ENCODE measurements at places on chromosomes 6 and 20.
A peak's percentile ranks its signal among the peaks of the same experiment; 100 is the strongest.

DNA sequence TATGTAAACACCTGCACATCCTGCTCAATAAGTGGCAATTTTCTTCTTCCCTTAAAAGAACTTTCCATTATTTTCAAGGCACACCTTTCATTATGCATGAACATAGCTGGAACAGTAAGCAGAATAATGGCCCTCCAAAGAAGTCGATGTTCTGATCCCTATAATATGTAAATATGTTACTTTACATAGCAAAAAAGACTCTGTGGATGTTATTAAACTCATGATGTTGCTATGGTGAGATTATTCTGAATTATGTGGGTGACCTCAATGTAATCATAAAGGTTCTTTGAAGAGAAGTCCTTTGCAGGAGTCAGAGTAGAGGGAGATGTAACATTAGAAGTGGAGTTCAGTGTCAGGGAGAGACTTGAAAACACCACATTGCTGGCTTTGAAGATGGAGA, 299.9 kb upstream of the PLN start:
- DNase-seq = no peak

DNA sequence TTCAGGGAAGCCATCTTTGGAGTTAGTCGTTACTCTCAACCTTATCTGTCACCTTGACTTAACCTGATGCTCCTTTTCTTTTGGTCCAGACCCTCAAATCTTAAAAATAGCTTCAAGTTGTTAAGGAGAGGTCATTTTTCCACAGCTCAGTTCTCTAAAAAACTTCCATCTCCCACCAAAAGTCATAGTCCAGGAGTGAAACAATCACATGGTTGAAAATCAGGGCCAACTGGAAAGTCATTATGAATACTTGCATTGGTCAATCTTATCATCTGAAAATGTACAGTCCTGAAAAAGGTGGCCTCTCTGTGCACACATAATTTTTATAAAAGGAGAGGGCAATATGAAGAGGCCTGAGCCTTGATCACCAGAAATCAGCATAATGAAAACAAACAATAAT, 195.7 kb downstream of the BCAS1 start:
- no peak for DNase-seq

- DNase-seq = peak; percentile 65
Observed at GRCh38 chr6:31143148-31143547, 4.3 kb upstream of the PSORS1C2 start.

- no peak for DNase-seq
Observed at GRCh38 chr6:132962936-132963868, 148.8 kb downstream of the RPS12 start.

DNA sequence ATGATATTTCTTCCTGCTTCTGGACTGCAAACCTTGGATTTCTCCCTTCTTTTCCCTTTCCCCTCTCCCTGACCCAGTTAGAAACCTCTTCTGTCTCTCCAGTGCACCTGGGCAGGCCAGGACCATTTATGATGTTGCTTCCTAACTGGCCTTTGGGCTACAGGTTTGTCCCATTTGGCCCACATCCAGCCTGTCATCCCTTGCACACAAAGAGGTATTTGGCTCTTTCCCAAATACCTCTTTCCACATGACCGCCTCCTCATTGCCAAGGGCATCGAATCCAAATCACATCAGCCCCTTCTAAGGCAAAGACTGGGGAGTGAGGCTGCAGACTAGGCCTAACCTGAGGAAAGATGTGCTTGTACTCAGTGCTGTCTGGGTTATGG, 13.6 kb downstream of the FGD2 start:
- DNase-seq = no peak

- DNase-seq = no peak
Observed at GRCh38 chr20:56392881-56393482, 537 bp downstream of the CSTF1 start.

DNA sequence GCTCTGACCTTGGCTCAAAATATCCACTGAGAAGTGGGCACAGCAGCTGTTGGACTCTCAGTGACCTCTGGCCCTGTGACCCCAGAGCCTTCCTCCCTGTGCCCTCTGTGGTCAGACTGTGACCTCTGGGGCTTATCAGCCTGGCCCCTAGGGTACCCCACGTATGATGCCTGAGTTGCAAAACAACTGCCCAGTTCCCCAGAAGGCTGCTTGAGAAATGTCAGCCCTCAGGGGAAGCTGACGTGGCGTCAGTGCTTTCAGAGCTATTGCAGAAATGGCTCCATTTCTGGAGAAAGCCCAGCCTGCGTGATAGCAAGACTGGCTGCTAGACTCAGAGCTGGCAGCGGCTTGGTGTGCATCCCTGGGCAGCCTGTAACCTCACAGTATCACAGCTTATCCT, 31.5 kb upstream of the TGM2 start:
- DNase-seq = no peak

DNA sequence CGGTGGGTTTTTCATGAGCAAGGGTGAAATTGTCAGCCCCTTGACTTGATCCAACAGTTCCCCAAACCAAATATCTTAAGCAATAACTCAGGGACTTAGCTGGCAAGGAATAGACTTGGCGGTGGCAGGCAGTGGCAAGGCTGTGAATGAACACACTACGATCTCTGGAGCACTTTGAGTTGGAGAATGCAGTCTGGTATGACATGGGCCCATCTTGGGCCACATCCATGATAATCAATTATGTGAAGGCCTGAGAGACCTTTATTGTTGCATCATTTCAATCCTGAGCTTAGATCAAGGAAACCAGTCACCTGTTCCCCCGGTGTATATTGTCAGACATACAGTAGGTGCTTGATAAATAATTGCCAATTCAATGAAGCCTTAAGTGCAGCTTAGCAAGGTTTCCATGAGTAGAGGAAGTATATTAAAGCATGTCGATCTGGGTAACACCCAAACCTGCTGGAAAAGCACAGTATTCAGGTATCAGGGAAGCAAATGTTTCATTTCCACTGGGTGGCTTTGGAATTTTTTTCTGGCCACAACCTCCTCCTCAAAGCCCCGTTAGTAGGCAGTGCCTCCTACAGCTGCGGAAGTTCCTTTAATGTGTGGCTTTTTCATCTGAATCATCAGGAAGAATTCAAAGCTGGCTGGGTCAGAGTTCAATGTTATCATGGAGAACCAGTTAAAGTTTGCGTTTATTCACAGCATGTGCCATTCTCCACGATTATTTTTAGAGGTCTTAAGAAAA, 10.2 kb downstream of the CASS4 start:
- DNase-seq = no peak

GRCh38 chr6:13654496-13654895, 39.4 kb downstream of the NOL7 start:
- DNase-seq = no peak

DNA sequence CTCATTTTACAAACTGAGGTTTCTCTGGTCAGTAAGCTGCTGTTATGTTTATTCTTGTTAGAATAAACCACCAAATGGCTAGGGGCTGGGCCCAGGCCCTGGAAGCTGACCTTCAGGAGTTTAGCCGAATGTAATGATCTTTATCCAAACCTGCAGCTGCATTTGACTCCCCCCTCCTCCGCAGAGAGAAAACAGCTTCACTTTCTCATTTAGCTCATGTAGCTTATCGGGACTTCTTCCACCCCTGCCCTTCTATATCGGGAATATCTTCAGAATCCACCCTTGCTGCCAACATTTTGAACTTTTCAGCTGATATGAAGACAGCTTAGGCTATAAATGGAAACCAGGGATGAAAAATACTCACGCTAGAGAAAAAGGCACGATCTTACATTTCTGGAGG, 102.6 kb downstream of the ZMYND8 start:
- DNase-seq = no peak

GRCh38 chr6:156396068-156396771, 381.0 kb upstream of the ARID1B start:
- DNase-seq = no peak

GRCh38 chr20:62652041-62652893, 10.0 kb downstream of the SLCO4A1 start:
- DNase-seq = peak; percentile 97

GRCh38 chr6:120262354-120262753, 912.8 kb upstream of the MAN1A1 start:
- DNase-seq = no peak

DNA sequence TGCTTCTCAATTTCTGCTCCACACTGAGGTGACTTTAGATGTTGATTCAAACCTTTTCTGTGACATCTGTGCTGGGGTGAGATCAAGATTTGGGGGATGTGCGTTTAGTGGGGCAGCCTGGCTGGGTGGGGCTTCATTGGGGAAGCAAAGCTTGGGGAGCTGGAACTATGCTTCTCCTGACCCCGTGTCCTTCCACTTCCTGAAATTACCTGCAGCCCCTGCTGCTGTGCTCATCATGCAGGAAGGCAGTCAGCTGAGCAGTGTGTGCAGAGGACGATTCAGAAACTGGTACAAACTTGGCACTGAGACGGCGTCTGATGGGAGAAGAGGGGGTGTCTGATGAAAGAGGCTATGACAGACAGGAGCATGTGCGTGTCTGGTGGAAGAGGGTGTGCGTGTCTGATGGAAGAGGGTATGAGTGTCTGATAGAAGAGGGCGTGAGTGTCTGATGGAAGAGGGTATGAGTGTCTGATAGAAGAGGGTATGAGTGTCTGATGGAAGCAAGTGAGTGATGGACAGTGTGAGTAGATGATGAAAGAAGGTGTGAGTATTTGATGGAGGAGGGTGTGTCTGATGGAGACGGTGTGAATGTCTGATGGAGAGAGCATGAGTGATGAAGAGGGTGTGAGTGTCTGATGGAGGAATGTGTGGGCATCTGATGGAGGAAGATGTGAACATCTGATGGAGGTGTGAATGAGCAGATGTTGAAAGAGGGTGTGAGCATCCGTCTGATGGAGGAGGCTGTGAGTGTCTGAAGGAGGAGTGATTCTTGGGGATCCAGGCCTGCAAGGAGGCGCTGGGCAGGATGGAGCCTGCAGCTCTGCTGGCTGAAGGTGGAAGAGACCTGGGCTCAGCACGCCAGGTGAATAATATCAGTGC, 103.4 kb downstream of the SYCP2 start:
- DNase-seq = no peak

GRCh38 chr6:41191569-41191968, 9.4 kb downstream of the TREML2 start:
- no peak for DNase-seq

DNA sequence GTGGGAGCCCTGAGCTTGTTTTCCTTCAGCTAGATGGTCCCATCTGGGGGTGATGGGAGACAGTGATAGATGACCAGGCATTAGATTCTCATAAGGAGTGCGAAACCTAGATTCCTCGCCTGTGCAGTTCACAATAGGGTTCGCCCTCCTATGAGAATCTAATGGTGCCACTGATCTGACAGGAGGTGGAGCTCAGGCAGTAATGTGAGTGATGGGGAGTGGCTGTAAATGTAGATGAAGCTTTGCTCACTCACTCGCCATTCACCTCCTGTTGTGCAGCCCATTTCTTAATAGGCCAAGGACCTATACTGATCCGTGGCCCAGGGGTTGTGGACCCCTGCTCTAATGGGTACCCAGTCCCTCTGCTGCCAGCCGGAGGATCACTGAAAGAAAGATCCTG, 20.7 kb upstream of the KCNB1 start:
- DNase-seq = no peak

DNA sequence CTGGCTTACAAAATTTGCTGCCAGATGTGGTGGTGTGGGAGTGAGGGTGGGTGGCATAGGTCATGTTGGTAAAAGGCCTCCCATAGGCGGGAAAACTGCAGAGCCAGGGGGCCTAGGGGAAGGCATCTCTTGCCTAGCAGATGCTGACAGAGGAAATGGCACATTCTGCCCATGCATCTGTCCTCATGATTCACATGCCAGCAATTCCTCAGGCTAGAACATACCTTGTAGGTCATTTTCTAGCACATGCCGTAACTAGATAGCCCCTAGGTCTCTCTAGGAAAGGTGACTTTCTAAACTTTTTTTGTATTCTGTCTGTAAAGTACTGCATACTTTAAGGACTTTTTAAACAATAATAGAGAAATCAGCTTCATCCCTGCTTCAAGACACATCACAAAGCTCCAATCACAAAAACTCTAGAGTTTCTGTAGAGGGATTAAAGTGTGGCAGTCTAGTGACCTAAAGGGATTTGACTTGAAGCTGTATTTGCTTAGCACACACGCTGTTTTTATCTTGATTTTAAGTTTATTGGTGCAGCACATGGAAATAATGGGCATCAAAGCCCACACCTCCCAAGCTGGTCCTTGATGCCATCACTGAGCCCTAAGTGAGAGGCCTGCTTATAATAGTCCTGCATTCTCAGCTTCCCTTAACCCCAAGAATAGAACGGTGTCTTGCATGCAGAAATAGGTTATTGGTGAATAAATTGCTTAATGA, 55.2 kb downstream of the ANKEF1 start:
- DNase-seq = no peak

DNA sequence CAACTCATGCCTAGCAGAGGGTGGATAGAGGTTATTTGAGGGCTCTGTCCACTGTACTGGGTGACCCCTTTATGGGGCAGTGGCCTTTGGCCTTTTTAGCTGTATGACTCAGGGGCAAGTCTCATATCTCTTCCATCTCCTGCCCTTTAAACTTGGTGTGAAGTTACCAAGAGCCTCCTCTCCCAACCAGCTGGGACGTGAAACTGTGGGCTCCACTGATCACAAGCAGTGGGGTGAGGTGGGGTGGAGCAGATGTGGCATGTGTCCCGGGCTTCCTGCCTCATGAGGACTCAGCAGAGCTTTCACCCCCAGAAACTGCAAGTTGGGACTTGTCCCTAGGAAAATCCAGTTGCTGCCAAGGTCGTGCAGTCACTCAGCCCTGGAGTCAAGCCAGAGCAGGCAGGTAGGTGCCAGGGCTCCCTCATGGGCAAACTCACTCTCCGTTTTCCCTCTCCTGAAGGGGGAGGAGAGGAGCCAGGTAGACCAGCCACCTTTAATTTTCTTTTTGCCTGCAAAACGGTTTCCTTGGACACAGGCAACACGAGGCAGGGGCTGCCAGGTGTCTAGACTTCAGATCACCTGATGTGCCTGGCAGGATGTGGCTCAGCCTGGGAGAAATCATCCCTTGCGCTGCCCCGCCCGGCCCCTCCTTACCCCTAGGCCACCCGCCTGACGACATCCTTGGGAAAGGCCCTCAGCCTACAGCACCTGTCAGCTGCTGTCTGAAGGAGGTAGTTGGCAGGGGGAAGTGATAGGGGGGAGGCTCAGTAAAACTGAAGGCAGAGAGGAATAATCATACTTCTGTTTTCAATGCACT, 4.0 kb downstream of the CDKN1A start:
- DNase-seq = no peak

GRCh38 chr6:122042380-122042779, 357.1 kb upstream of the HSF2 start:
- no peak for DNase-seq

GRCh38 chr6:144500892-144501291, 215.8 kb downstream of the UTRN start:
- no peak for DNase-seq

DNA sequence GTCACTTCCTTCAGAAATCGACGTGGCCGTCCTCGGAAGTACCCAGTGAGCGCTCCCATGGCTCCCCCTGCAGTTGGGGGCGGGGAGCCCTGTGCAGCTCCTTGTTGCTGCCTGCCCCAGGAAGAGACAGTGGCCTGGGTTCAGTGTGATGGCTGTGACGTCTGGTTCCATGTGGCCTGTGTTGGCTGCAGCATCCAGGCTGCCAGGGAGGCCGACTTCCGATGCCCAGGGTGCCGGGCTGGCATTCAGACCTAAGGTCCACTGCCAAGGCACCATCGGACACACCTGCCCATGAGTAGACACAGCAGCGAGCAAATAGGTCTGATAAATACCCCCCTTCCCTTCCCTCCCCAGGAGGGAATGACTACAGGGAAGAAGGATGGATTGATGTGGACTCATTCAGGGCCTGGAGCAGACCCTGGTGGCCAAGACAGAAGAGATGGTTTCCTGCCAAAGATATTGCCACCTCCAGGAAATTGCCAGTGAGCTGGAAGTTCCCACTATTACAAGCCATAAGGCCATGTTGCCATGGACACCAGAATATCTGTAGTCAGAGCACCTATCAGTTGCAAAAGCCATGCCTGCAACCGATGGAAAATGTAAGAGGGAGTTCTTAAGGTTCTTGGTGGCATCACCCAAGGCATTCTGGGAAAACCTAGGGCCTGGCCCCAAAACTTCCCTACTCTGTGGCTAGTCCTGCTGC, 4.2 kb downstream of the TCF19 start:
- no peak for DNase-seq
